ENCODE measurements at places on chromosomes 1 and 21. TPM values are rescaled to one million over a fixed set of nuclear protein-coding genes. Genes with fewer than 3 reads are reported as not detected.

The PRAMEF1 gene
- total RNA-seq = not detected

GRCh38 chr1:5231541-5232315 lies 577.3 kb downstream of the AJAP1 start:
- DNase-seq = no peak

The SLFNL1 gene
- total RNA-seq = not detected

GRCh38 chr1:163970699-163971098 lies 588.3 kb upstream of the PBX1 start:
- no peak for DNase-seq

DNA sequence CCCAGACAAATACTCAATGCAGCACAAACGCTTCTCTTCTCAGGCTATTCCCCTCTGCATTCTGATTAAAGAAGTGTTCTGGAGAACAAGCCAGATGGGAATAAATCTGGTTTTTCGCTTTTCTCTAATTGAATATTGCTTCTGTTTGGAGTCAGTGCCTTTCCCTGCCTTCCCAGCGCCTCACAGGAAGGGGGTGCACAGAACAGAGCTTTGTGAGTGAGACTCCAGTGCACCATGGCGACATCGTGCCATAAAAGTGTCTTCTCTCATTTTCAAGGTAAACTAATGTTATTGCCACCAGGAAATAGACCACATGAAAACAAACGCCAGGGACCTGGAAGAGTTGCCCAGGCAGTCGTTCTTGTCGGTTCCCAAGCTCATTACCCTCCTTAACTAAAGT lies 43.6 kb upstream of the SLC45A1 start:
- no peak for DNase-seq

DNA sequence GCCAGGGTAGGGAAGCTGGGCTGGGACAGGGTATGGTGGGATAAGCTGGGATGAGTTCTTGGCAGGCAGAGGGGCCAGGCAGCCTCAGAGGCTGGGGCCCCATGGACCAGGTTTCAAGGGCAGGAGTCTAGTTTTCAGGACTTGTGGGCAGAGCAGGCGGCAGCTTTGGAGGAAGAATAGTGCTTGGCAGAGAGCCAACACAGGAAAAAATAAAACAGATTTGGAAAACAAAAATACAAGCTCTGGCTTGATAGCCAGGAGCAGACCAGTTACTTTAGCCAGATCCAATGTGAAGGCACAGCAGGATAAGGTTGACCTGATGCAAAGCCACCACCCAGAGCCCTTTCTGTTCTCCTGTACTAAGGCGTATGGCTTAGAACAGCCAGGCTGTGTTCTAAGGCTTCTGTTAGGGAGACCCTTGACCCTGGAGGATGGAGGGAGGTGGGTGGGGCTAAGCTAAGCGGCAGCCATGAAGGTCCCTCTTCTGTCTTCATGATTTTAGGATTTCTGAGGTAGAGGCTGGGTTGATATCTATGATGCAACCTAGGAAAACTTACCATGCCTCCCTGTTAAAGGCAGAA lies 5.5 kb downstream of the TRAF5 start:
- no peak for DNase-seq

DNA sequence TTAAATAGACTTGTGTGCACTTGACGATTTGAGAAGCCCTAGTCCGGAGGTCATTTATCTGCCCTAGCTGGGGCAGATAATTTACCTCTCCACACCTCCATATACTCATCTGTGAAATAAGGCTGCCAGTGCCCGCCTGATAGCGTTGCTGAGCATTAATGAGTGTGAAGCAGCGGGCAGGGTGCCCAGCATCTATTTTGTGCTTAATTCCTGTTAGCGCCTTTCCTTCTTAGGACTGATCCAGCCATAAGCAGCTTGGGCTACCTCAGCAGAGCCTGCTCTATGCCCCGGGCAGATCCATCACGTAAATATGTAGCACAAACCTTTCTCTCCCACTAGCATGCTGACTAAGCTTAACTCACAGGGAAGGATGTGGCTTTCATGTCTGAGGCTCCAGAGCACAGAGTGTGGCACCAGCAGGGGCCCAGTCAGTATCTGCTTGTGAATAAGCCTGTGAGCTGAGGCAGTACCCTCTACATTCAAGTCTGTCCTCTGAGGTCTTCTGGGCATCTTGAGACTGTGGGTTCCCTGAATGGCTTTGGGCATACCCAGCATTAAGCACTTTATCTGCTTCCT lies 21.5 kb upstream of the RNF187 start:
- DNase-seq = no peak

DNA sequence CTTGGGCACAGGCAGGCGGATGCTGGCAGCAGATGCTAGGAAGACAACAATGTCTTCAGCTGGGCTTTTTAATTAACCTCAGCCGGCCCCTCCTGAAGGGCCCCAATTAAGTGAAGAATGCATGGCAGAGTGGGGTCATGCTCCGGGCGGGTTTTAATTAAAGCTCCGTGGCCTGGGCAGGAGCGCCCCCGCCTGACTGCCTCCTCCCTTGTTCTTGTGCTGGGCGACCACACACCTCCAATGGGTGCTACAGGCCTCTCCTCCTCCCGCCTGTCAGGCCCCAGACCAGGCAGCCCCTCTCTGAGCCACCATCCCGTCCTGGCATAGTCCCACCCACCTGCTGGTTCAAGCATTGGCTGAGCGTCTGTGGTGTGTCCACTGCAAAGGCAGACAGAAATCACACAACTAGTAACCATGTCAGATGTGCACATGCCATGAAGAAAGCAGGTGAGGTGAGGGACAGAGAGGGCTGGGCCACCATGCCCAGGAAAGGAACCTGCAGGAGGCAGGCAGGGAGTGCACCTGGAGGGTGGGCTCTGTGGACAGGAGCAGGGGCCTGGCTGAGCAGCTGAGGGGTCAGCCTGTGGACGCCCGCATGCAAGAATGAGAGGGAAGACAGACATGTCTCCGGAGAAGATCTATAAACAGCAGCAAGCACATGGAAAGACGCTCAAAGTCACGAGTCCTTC lies 8.5 kb upstream of the ARF1 start:
- no peak for DNase-seq

The CR1L gene
- total RNA-seq = not detected

DNA sequence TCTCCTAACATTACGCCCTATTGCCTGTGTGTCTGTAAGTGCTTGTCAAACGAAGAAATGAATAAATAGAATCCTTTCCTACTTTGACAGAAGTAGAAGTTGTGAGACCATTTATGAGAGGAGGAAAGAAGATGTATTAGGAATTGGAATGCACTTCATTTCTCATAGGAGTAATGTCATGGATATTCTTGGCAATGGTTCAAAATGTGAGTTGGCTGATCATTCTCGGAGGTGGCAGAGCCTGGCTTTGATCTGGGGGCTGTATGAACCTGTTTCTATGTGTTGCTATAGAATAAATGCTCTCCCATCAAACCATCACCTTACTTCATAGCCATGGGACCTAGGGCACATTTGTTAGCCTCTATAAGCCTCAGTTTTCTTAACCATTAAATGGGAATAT lies 10.1 kb upstream of the SERBP1 start:
- no peak for DNase-seq

DNA sequence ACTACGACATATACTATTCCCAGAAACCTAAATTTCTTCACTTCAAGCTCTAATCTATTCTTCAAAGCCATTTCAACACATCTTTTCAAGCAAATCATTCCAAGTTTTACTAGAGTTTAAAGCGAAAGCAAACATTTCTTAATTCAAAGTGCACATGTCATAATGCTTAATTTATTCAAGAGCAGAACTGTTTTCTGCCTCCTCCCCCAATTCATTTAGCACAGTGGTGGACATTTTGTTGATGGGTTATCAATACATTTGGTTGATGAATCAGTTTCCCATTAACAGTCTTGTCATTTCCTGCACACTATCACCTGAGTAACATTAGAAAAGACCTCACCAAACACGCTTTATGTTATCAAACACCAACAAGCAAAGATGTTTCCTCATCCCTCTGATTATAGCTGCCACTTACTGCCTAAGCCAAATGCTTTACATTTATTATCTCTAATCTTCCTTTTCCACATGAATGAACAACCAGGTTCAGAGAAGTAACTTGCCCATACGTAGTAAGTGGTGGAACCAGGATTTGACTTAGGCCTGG lies 2.0 kb downstream of the SRSF4 start:
- peak; percentile 15 for DNase-seq

- no peak for DNase-seq
These were observed 14.1 kb upstream of the TIAM1 start for GRCh38 chr21:31358158-31358557.

The LRRC40 gene
- 32.7 TPM for total RNA-seq

The STUM gene
- not detected for total RNA-seq

DNA sequence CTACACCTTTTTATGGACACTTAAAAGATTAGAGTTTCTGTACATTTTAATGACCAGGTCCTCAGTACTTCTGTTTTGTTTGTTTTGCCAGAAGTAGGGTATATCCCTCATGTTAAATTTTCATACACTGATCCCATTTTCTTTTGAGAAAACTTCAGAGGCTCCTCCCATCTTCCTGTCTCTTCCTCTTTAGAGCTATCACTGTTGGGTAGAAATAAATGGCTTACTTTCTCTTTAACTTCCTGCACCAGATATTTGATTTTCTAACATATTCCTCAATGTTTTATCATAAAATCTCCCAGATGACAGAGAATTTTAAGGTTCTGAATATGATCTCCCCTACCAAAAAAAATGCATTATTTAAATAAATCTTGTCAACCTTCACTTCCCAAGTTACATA lies 23.4 kb downstream of the VAV3 start:
- no peak for DNase-seq

All from HepG2 (cell line).